ENCODE measurements at places on chromosomes 2 and 18. TPM values are rescaled to one million over a fixed set of nuclear protein-coding genes. Genes with fewer than 3 reads are reported as not detected.

The LONRF2 gene
- total RNA-seq, result not detected

The RNF149 gene
- total RNA-seq, result 71.6 TPM

The AFG3L2 gene
- total RNA-seq, result 71.1 TPM

The KDSR gene
- total RNA-seq, result 33.8 TPM

The TSGA10 gene
- total RNA-seq, result 13.5 TPM

The DSG2 gene
- total RNA-seq, result 66.0 TPM

The ACVR2A gene
- total RNA-seq, result 10.3 TPM

The TMEM247 gene
- not detected for total RNA-seq

GRCh38 chr2:134250840-134251461, 2.9 kb upstream of the MGAT5 start:
- DNase-seq, result no peak

DNA sequence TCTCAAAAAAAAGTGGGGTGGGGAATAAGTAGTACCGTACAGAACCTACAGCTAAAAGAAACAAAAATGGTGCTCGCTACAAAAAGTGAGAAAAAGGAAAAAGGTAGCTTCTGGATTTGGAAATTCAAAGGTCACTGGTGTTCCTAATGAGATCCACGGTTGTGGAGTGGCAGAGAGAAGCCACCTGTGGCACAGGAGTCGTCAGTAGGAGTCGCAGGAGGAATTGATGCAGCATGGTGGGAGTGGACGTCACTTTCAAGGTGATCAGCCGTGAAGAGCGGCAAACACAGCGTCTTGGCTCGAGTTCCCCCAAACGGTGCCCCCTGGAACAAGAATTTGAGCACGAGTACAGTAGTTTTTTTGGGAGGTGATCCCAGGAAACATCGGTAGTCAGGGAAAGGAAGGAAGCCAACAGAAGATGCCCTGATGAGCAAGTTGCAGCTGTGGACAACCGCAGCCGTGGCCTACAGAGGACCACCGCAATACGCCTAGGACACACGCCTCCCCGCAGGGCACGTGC, 1.4 kb upstream of the TTL start:
- no peak for DNase-seq

GRCh38 chr18:50614838-50615237, 55.0 kb downstream of the MAPK4 start:
- DNase-seq, result peak; percentile 81

DNA sequence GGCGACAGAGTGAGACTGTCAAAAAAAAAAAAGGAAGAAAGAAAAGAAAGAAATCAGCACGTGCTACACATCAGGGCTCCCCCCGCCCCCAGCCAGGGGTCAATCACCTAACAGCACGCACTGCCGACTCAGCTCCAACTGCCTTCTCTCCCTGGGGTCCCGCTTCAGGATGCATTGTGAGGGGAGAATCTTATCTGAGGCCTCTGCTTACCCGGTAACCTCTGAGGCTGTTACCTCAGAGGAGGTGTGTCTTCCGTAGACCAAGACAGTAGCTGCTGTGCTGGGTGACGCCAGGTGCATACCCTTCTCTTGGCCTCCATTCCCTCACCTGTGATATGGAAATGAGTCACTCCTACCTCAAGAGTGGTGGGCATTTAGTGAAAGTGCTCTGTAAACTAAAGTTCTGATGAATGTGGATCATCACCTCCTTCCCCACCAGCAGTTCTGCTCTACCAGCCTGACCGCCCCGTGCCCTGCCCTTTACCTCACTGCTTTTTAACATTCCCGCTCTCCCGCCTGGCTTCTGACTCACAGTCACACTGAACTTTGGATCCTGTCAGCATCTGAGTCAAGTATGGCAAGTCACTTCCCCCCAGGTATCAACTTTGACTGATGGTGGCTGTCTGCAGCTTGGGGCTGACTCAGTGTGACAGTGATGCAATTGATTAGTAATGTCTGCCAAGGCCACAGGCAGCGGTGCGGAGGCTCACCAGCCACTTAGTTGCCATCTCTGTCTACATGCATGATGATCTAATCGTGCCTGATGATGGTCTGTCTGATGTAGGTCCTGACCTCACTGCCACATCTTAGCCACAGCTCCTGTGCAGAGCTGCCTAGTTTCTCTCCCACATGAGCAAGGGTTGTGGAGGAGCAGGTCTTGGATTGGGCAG, 20.1 kb downstream of the ARID5A start:
- peak; percentile 100 for DNase-seq

DNA sequence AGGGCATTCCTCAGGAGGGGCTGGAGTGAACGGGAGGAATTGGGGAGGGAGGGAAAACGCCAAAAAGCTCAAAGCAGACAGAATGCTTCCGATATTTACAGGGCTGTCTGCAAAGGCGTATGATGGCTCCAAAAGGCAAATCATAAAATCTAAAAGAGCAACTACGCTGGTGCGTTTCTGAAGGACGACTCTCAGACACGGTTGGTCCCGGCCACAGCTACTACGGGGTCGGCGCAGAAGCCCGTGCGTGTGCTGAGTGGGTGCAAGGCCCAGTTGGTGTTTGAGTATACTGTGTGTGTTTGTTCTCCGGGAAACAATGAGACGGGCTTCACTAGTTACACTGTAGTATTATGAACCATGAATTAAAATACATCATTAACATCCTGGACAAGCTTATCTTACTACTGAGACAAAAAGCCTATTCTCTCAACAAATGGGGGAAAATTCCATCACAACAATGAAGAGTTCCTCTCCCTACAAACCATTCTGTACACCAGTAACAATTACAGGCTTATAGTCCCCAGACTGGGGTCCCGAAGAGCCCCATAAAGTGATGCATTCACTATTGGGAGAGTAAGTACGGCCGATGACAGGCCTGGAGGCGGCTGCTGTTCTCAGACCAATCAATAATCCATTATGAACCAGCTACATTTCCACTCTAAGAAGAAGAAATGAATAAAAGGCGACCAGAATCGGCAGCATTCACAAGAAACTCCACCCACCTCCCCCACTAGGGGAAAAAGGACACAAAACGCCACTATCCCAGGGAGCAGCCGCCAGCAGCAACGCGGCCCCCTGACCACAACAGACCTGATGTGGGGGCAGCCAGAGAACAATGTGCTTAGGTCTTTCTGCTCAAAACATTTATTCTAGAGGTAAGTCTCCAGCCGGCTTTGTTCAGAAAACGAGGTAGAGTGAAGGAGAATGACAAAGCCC, 43.4 kb downstream of the ZNF516 start:
- no peak for DNase-seq

- no peak for DNase-seq
Measured at GRCh38 chr2:112152476-112153178, 14.4 kb downstream of the FBLN7 start.

DNA sequence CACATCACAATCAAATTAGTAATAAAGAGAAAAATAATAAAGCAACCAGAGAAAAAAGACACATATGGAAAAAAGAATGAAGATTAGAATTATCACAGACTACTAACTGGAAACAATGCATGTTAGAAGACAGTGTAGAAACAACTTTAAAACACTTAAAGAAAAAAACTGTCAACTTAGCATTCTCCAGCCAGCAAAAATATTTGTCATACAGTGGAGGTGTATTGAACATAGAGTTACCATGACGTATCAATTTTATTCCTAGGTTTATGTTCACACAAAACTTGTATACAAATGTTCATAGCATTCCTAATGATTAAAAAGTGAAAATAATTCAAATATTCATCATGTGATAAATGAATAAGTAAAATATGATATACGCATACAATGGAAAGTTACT, 61.5 kb upstream of the ADAM23 start:
- DNase-seq, result no peak

DNA sequence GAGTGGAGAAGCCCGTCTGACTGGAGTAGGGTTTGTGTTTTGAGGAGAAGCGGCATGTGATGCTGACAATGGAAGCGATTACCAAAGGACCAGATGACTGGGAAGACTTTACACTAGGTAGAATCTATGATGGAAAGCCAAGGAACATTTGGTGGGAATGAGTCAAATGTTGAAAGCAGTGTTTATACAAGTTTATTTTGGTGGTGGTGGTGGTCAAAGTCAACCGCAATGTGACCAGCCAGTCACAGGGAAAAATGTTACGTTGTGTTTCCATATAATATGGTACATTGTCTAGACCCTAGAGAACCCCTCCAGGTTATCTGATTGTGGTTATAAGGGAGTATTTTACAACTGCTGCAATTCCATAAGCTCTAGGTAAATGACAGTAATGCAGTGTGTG, 216.8 kb downstream of the PID1 start:
- DNase-seq, result no peak

DNA sequence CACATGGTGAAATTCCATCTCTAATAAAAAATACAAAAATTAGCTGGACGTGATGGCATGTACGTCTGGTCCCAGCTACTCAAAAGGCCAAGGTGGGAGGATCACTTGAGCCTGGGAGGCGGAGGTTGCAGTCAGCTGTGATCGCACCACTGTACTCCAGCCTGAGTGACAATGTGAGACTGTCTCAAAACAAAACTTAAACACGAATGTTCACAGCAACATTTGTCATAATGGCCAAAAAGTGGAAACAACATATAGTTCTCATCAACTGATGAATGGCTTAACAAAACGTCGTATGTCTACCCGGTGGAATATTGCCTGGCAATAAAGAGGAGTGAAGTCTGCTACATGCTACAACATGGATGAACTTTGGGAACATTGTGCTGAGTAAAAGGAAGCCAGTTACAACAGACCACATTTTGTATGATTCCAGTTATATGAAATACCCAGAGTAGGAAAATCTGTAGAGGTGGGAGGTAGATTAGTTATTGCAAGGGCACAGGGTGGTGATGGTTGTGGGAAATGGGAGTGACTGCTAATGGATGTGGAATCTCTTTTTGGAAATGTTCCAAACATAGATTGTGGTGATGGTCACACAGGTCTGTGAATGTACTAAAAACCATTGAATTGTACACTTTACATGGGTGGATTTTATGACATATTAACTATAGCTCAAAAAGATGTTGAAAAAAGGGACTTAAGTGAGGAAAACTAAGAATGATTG, 478.2 kb downstream of the PTPRM start:
- no peak for DNase-seq

- no peak for DNase-seq
Measured at GRCh38 chr2:104820126-104820525, 33.8 kb upstream of the POU3F3 start.

DNA sequence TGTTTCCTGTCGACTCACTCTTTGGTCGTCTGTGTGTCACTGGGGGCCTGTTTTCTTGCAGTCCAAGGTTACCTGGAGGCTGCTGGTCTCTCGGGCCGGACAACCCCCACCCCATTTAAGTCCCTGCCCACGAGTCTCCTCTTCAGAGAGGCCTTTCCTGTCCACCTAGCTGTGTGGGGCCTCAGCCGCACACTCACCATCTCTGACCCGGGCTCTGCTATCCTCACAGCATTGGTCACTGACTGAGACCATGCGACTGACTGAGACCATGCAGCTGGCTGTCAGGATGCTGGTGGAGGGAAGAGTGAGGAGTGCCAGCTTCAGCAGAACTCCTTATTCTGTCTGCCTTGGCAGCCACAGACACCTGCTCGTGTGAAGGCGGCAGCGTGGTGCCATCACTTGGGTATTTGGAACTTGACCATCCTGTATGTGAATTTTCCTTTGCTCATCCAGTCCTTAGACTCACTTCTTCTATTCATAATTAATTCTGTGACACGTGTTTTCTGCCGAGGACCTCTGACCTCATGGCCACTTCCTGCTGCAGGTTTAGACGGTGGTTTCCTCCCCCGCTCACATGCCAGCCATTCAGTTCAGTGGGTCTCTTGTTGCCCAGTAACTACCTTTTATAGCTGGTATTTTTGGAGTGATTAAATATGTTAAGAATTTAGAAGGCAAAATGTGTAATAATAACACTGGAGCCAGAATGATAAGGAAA, 47.5 kb upstream of the ASB1 start:
- DNase-seq, result peak; percentile 41

DNA sequence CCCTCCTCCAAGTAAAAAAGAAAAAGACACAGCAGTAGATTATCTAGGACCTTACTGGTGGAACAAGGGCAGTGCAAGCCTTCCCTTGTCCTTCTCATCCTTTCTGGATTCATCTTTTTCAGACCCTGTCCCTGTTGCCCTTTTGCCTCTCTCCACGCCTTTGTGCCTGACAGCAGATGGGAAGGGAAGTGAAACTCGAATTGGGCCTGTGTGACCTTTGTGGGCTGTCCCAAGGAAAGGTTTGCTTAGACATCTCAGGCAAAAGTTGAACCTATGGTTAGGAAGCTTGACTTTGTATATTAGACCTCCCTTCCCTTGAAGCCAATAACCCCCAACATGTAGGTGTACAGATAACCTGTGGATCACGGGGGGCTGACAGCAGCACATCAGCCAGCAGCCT, 185.3 kb downstream of the PRKCE start:
- no peak for DNase-seq

- DNase-seq, result no peak
Measured at GRCh38 chr2:57544624-57545023, 502.0 kb upstream of the VRK2 start.

- DNase-seq, result no peak
Measured at GRCh38 chr2:77034445-77034844, 487.7 kb downstream of the LRRTM4 start.

DNA sequence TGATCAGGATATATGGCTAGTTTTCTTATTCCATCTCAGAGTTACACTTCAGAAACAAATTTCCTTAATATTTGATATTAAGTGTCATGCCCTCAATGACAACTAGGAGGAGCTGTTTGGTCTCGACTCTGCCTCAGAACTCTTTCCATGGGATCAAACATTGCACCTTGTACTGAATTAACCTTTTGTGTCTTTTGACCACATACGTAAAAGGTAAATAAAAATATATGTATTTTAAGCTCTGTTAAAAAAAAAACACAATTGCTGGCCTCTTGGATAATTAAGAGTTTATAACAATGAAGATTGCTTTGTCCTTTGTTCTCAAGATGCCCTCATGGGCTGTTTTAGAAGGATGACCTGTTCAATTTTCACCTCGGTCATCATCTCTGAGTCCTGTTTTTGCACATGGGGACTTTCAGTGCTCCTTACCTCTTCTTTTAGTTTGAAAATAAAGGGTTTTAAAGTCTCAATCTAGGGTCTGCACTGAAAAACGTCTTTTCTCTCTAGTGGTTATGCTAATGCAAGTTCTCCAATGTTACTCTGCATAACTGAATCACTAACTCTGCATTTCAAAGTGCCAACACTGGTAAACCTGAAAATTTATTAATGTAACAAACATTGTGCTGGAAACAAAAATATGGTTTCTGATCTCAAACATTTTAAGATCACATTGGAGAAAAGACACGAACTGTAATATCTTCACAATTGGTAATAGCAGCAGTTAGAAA, 18.8 kb upstream of the FN1 start:
- no peak for DNase-seq

- no peak for DNase-seq
Measured at GRCh38 chr18:65751155-65752085, 608 bp downstream of the CDH7 start.

DNA sequence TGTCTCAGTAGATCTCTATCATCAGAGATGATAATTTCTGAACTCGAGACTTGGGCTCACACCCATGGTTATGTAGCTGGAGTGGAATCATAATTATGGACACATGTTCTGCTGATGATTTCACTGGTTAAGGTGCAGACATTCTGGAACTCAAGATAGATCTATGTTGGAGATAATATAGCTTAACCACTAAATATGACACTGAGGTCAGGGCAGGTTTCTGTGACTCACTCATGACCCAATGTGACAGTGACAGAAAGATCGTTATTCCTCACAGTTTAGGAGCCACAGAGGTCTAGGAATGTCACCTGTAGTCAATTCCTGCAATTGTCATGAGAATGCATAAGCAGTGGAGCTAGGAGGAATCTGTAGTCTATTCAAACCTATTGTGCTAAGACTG, 828.6 kb downstream of the TRIB2 start:
- DNase-seq, result no peak

Data from PC-9 (cell line).